ENCODE measurements at places on chromosomes 2 and 18.

DNA sequence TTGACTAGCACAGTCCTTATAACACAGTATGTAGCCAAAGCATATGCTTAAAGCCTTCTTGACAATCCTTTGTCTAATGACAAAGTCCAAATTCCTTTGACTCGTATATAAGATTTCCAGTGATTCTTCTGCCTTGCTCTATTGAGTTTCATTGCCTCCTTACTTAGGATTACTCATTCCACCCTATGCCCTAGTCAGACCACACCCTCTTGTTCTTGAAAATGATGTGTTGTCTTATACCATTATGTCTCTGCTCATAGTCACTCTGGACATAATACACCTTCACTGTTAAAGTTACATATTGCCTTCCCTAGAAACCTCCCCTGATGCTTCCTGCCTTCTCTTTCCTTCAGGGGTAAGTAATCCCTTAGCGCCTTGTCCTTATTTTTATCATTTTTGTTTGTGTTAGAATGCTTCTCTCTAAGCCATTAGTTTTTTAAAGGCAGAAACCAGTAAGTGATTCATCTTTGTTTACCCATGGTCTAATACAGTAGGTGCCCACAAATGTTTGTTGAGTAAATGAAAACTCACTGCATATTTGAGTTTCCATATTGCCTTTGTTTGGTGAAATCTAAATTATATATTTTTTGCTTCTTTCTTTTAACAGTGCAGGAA lies 19.3 kb downstream of the GPD2 start:
- DNase-seq, result no peak

DNA sequence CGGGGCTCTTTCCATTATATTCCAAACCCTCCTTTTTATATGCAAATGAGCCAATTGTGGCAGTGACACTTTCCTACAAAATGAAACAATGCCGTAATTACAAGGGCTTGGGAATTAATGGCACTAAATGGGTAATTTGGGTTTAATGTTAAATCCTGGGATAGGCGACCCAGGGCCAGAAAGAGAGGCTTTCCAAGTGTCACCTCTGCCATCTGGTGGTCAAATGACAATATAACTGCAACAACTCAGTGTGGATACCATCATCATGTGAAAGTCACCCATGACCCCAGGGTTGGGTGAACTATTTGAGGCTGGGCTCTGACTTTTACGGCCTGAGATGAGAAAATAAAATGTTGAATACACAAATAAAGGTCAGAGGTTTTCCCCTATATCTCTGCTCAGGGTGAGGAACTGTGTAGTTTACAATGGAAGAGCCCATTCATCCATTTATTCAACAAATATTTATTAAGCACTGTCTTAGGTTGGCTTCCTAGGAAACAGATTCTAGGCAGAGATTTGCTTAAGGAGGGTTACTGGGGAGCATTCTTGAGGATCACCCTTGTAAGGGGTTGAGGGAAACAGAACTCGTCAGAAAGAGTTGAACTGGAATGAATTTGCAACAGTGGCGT lies 13.6 kb upstream of the THADA start:
- no peak for DNase-seq

DNA sequence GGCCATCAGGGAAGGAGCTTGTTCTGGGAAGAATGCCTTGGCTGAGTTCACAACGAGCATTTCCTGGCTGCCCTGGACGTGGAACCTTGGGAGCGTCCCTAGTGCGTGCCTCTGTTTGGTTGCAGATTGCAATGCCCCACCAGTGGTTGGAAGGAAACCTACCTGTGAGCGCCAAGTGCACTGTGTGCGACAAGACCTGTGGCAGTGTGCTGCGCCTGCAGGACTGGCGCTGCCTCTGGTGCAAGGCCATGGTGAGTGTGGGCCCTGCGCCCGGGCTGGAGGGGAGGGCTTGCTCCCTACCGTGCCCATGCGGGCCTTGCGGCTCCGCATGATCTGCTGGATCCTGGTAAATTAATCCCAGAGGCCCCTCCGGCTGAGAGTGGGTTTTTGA lies 81.9 kb downstream of the DGKD start:
- no peak for DNase-seq

DNA sequence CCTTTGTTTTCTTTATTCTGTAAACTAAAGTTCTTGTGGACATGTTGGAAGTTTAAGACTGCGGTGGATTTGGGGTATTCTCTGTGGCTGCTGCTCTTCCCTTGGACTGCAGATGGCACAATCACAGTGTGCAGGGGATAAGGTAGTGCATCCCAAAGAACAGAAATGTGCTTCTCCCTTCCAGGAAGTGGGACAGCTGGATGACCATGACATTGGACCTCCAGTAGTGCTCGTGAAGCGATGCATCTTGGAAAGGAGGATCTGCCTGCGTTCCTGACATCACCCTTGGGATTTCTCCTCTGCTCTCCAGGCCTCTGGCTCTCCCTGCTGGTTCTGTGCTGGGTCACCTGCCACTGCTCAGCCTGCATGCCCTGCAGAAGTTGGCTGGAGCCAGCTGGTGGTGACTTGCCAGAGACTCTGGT lies 109.9 kb downstream of the SLC4A3 start:
- no peak for DNase-seq

DNA sequence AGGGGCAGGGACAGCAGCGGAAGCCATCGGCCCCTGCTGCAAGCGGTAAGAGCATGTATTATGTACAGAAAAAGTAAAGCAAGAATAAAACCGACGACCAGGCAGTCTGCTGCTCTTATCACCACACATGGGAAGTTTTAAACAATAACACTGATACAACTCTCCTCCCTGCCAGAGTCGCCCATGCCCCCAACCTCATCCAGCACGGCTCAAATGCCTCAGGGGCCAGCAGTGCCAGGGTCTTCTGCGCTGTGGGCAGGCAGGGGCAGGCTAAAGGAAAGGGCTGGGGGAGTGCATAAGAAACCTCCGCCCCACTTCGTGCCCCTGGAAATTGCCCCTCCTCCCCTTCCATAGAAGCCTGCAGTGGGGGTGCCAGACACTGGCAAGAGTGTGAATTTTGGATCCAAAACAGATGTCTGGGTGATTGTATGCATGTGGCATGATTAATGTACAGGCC lies 10.1 kb downstream of the TEX51 start:
- no peak for DNase-seq

GRCh38 chr2:222613715-222614331 lies 42.1 kb downstream of the FARSB start:
- DNase-seq, result no peak

DNA sequence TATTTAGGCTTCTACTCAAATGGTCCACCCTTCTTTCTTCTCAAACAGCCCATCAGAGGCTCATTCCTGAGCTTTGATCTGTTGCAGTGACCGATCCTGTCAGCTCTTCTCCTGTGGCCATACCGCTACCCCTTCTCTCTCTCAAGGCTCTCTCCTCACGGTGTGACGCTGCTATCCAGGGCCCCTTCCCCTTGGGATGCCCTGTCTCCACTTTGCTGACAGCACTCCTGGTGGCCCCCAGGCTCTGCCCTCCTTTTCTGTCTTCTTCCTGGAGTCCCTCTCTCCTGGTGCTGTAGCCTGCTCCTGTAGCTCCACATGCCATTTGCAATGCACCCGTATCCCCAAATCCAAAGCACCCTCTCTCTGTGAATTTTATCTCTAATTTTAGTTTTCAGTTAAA lies 45.4 kb upstream of the CTAGE1 start:
- DNase-seq, result no peak

GRCh38 chr18:25935356-25935755 lies 155.1 kb downstream of the SS18 start:
- no peak for DNase-seq

GRCh38 chr2:105777506-105778055 lies 32.9 kb downstream of the NCK2 start:
- DNase-seq, result no peak

All from stimulated activated CD8-positive, alpha-beta memory T cell treated with anti-CD3 and anti-CD28 coated beads, Interleukin-4, amount 100 ng/mL, for 1 hour (primary cell).